ENCODE measurements at places on chromosomes 4 and X.

- DNase-seq, result no peak
These were observed at the start of gene NPNT for GRCh38 chr4:105894660-105895582. TSS of gene NPNT (plus strand) at chr4:105895471. CDS start at chr4:105895653, 182 bp downstream.

- no peak for DNase-seq
These were observed 325.5 kb upstream of the F9 start for GRCh38 chrX:139204898-139205667.

GRCh38 chr4:5842456-5842855 is 50.4 kb downstream of the CRMP1 start:
- no peak for DNase-seq

GRCh38 chr4:126595643-126596042 is 1037.1 kb upstream of the INTU start:
- DNase-seq, result no peak

DNA sequence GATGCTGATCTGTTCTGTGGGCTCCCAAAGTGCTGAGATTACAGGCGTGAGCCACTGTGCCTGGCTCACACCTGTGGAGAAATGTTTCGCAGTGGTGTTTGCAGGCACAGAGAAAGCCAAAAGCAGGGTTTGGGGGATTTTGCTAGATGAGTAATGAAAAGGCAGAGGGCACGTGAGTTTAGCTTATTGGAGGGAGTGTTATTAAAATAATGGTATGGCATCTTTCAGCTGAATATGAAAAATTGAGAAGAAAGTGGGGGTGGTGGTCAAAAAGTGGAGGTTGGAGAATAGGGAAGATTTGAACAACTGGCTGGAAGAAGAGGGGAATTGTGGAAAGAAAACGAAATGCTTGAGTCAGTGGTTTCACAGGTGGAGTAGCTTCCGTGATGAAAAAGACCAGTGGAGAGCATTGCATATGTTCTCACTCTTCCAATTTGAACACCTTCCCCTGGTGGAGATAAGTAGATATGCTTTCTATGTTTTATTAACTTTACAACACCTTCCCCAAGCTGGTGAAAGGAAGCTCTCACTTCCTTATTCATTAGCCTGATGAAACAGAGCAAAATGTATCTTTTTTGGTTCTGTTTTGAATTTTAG is 1.1 kb upstream of the CHST7 start:
- DNase-seq, result peak; percentile 24
